CD8-positive, alpha-beta memory T cell (primary cell): ENCODE measurements at places on chromosomes 13 and 19. TPM values are rescaled to one million over a fixed set of nuclear protein-coding genes. Genes with fewer than 3 reads are reported as not detected.

GRCh38 chr19:48359123-48359522, 4.6 kb downstream of the TMEM143 start:
- no peak for DNase-seq

- no peak for DNase-seq
Measured at GRCh38 chr13:26881154-26881553, 120.6 kb upstream of the GPR12 start.

DNA sequence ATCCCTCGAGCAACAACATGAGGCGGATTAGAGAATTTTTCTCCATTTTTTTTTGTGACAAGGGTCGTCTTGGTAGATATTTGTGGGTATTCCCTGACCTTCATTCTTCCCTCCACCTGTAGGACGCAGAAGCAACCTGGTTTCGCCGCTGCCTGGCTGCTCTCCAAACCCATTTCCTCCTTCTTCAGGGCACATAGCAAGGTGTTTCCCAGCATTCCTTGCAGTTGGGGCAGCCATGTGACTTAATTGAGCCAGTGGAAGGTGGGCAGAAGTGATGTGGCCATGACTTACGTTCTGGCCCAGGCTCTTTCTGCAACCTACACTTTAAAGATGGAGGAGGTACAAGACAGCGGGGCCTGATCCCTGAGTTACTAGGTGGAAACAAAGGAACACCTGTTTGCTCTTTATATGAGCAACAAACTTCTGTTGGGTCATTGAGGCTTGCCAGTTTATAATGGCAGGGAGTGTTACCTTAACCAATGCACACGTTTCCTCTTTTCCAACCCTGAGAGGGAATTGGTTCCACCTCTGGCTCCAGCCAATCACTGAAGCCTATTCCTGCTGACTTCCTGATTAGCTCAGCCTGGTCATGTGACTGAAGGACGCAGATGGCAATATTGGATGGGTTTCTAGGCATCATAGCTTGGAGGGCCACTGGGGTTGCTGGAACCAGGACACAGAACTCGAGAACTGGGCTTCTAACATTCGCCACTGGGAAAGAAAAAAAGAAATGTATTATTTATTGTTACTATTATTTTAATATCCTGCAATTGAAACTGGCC, 30.8 kb upstream of the ZNRF4 start:
- no peak for DNase-seq

DNA sequence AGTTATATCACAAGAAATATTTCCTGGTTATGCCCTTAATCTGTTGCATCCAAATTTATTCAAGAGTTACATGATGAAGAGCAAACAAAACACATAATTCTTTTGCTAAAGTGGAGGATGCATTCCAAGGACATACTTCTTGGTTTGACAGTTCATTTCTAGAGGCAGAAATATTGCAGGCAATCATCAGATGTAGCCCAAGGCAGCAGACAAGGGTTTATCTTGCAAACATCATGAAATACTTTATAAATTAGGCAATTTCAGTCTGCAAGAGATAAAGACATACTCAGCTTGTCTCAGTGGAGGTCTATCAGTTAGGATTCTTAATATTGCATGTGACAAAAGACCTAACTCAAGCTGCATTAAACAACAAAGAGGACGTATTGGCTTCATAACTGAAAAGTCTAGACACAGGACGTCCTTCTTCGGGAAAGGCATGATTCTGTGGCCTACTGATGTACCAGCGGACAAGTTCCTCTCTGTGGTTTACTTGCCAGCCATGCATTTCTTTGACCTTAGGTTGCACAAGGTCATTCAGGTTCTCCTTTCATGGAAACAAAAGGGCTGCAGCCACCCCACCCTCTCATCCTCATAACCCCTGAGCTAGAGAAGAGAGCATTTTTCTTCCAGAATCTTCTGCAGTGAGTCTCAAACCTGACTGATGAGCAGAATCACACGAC, 204.1 kb downstream of the KATNAL1 start:
- no peak for DNase-seq

The ENOX1 gene
- not detected for polyA plus RNA-seq

The CCDC124 gene
- 65.7 TPM for polyA plus RNA-seq
